ENCODE measurements at places on chromosomes 7 and 10. TPM values are rescaled to one million over a fixed set of nuclear protein-coding genes. Genes with fewer than 3 reads are reported as not detected.

- DNase-seq, result no peak
These were observed 19.8 kb upstream of the VWDE start for GRCh38 chr7:12423355-12423996.

SPDYE9 gene
- total RNA-seq, result not detected

- no peak for DNase-seq
These were observed 49.9 kb downstream of the COA1 start for GRCh38 chr7:43679210-43680068.

DNA sequence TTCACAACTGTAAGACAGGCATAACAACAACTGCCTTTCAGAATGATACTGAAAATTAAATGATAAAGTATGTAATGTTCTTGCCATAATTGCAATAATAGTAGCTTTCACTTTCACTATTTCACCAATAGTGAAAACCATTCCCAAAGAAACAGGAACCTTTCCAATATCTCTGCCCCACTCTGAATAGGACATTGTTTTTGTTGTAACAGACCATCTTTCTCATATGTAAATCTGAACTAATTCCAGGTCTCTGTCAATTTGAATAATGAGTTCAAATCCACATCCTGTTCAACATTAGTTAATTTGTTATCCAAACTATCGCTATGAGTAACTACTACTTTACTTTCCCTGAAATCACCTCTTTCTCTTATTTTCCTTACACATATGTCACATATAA is 148.0 kb downstream of the LRRN3 start:
- no peak for DNase-seq

DNA sequence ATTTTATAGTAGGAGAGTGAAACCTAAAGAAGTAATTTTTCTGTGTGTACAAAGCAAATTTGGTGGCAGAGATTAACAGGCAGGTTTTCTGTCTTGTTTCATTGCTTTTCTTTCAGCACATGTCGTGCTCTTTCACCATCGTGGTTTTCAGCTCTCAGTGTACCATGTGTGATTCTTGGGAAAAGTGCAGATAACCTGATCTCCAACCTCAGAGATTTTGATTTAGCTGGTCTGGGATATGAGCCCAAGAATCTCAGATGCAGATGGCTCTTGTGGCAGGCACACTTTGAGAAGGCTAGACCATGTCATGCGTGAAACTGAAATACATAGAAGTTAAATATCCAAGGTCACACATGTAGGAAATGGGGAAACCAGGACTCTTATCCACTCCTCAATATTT is 317.4 kb downstream of the EXOC4 start:
- DNase-seq, result no peak

DNA sequence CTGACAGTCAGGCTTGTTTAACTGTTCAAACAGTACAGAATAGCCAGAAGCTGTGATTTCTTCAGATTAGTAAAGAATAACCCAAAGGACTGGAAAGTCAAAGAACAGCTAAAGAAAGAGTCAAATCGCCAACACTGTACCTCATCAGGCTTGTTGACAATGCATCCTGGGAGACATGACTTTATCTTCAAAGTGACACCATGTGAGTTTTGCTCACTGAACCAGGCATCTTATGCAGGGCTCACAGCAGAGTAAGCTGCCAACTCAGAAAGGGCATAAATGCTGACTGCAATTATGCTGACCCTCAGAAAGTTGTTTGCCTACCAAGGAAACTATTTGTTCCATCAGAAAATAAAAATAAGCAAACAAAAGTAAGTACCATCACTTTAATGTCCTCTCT is 96.4 kb downstream of the MAGI2 start:
- DNase-seq, result no peak

GRCh38 chr10:18100669-18101068 is 39.6 kb upstream of the CACNB2 start:
- DNase-seq, result no peak

GRCh38 chr7:56105508-56105907 is 768 bp downstream of the CHCHD2 start:
- peak; percentile 55 for DNase-seq

TEX47 gene
- total RNA-seq, result not detected

CADPS2 gene
- 16.4 TPM for total RNA-seq

HIPK2 gene
- 33.4 TPM for total RNA-seq

EPDR1 gene
- total RNA-seq, result 60.5 TPM

GPR15LG gene
- not detected for total RNA-seq

DNA sequence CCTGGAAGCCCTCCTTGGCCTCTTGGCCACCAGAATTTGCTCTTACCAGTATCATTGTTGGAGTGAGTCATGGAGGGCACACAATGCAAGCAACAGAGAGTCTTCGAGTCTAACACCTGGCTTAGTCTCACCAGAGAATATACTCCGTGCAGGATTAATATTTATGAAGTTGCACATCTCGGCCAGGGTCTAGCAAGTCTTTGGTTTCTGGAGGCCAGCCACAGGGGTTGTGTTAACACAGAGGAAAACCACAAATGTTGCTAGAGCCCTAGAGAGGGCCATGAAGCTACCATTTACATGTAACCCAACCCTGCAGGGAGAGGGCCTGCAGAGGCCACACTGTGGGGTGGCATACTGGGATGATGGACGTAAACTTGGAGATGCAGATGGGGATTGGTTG is 71.8 kb downstream of the MTPN start:
- DNase-seq, result no peak

DNA sequence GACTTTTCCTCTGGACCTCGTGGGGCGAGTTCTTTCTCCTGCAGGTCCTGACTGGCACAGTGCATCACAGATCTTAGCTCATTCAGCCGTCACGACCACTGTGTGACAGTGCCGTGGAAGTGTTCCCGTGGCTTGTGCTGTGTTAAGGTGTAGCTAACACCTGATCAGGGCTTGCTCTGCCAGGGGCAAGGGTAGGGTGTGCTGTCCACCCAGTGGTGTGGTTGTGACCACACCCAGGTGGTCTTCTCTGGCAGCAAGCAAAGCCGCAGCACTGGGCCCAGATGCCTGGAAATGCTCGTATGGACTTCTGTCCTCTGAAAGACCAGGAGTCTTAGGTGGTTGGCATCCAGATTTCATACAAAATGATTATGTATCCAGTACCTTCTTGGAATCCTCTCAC is 86.2 kb downstream of the GLRX3 start:
- no peak for DNase-seq

NKX1-2 gene
- total RNA-seq, result not detected

CCDC172 gene
- not detected for total RNA-seq

MET gene
- 249 TPM for total RNA-seq

All from Calu3 (cell line).